Osteoblast (primary cell): ENCODE measurements at places on chromosomes 12 and 14. TPM values are rescaled to one million over a fixed set of nuclear protein-coding genes. Genes with fewer than 3 reads are reported as not detected.

STK38L gene
- 64.8 and 68.8 TPM in 2 replicates for total RNA-seq

OR6C65 gene
- not detected in 2 replicates for total RNA-seq

DNA sequence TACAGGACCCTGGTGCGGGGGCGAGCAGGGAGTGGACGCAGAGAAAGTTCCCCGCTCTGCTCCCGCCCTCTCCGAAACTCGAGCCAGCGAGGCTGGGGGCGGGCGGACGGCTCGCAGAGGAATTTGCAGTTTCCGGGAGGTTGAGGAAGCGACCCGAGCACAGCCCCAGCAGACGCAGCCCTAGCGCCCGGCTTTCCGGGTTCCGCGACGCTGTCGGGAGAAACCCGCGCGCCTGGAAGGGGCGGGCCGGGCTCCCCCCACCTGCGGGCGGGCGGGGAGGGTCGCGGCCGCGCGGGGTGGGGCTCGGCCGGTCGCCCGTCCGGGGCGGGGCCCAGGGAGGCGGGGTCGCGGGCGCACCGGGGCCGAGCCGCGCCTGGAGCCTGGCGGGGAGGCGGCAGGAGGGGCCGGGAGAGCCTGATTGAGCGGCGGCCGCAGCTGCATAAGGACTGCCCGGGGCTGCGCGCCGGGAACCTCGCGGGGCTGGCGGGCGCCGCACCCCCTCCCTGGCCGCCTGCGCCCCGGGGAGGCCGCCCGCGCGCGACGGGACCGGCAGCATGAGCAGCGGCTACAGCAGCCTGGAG lies at the start of gene RASSF3:
TSS of gene RASSF3 (plus strand) at position 417 of the 581 bp plus-strand sequence. CDS start at position 555, 138 bp downstream.
- DNase-seq: peak; percentile 92

C12orf54 gene
- not detected in 2 replicates for total RNA-seq

GTF2A1 gene
- 35.8 and 37.4 TPM in 2 replicates for total RNA-seq

TAS2R14 gene
- 5.9 and 7.2 TPM in 2 replicates for total RNA-seq

DNA sequence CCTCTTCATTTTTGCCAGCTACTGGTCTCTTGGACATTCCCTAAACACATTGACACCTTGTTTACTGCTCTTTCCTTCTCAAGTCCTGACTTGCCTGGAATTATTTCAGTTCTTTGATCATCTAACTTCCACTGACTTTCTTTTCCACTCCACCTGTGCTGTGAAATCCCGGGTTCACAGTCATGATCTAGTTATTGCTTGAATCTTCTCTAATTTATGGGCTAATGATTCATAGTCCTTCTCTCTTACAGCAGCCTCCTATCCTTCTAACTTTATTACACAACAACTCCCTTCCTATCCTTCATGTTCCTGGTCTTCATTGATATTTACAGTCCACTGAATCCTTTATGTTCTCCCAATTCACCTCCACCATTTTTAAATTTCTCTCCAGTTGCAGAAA lies 260.1 kb downstream of the C12orf75 start:
- no peak for DNase-seq

- no peak for DNase-seq
These were observed 113.1 kb downstream of the TTC6 start for GRCh38 chr14:37708481-37708880.

DNA sequence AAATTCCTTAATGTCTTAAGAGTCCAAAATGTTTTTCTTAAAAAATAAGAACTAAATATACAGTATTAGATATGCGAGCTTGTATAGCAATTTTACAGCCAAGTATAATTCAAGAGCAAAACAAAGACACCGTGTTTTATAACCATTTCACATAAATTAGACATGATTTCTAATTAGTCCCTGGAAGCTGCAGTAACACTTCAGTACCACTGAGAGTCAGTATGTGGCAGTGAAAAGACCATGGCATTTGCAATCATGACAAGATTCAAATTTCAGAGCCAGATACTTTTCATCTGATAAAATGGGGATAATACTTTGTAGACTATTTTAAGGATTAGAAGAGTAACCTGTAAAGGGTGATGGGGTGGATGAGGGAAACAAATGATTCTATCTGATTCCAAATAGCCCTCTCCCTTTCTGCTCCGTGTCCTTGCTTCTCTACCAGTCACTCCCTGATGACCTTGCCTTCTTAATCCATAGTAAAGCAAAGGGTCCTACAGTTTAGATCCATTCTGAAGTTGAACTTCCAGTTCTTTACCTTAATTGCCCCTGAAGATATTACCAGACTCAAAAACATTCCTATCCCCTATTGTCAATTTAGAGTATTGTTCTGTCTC lies 145.4 kb upstream of the ABCD2 start:
- no peak for DNase-seq

DNA sequence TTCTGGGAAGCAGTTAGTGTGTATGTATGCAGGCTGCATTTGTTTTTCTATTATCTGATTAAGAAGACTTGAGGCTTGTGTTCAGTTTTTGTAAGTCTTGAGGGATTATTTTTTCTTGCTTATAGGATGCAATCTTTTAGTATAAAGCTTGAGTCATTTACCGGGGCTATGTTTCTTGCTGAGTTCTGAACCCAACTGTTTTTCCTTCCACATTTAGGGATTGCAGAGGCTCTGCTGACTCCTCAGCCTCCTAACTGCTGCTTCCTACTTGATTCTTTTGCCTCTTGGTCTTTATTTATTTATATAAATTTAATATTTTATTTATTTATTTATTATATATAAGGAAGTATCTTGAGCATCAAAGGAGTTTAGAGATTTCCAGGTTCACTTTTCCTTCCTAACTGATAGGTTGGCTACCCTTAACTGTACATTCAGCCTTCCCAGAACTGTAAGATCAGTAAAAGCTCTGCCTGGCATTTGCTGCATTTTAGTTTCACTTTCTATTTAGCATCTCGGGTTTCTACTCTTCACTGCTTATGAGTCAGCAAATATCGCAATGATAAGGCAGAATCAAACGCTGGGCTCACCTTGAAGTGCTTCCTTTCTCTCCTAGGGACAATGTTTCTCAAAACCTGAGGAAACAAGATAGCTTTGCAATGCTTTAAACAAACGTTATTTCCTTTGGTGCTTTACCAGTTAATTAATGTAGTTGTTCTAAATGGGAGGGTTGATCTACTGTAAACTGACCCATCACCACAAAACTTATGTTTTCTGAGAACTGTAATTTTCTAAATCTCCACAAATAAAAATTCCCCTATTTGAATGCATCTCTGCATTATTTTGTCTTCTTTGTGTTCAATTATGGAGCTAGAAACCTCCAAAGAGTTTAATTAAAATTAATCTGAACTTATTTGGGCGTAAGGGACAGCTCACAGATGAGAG lies 1183.7 kb upstream of the TMEM132C start:
- DNase-seq: peak; percentile 37

GRCh38 chr12:95551913-95552516 lies 739 bp upstream of the USP44 start:
- peak; percentile 43 for DNase-seq

GRCh38 chr12:45121224-45121623 lies 70.3 kb upstream of the DBX2 start:
- DNase-seq: no peak

GRCh38 chr12:22881878-22882385 lies 257.0 kb downstream of the ETNK1 start:
- no peak for DNase-seq

DNA sequence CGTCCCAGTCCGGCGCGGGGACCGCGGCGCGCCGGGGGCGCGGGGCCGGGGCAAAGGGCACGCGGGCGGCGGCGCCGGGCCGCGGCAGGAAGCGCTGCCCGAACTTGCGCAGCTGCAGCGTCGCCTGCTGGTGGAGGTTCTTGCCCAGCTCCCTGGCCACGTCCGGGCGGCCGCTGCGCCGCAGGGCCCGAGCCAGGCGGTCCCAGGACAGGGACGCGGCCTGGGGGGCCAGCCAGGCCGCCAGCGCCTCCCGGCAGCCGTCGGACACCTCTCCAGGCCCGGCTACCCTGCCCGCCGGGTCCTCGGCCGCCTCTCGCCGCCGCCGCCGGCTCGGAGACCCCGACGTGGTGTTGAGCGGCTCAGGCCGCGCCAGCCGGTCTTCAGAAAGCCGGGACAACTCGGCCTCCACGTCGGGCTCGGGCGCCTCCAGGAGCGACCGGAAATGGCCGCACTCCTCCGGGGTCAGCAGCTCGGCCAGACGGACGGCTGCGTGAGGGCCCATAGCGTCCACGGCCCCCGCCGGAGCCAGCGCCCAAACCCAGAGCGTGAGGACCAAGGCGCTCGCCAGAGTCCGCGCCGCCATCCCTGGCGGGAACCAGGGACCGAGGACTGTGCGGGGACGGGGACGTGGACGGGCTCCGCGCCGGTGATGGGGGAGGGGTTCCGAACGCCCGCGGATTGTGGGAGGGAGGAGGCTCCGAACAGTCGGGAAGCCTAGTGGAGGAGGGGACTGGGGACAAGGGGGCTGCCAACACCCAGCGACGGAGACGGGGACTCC lies 34.0 kb downstream of the FIGNL2 start:
- peak; percentile 99 for DNase-seq

GRCh38 chr12:78340406-78340805 lies 509.7 kb downstream of the NAV3 start:
- no peak for DNase-seq

NRIP2 gene
- total RNA-seq: 0.59 TPM in 1 of 2 replicates, not detected in the other

HOXC4 gene
- 3.3 and 4.1 TPM in 2 replicates for total RNA-seq

DNA sequence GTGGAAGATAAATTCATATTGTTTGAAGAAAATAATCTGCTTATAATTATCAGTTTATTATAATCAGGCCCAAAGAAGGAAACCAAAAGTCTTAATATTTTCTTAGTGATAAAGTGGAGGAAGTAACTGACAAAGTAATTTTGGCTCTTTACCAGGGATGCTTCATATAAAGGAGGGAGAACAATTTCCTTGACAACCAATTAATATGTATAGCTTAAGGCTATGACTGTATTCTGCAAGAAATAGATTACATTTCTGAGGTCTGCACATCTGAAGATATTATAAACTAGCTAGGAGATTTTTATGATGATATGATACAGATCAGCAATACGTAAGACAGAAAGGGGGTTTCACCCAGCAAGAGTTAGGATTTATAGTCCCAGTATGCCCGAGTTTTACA lies 90.8 kb downstream of the BICD1 start:
- DNase-seq: no peak

GRCh38 chr14:72801836-72802587 lies 91.9 kb downstream of the DPF3 start:
- peak; percentile 29 for DNase-seq

CHURC1 gene
- 79.6 and 100 TPM in 2 replicates for total RNA-seq

- DNase-seq: no peak
These were observed 687.6 kb downstream of the FLRT2 start for GRCh38 chr14:86217523-86217922.

DNA sequence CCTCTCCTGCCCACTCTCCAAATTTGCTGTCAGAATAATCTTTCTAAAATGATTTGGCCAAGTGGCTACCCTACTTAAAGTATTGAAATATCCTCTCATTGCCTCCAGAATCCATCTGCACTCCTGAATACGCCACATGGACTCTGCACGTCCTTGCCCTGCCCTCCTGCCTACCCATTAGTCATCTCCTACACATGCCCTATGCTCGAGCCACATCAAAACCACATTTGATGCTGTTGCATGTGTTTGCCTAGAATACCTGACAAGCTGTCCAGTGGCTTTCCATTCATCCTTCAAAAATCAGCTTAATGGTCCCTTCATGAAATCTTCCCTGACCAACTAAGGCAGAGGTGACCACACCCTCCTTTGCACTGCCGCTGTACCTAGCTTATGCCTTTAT lies 17.0 kb downstream of the VCPKMT start:
- no peak for DNase-seq

CHST11 gene
- total RNA-seq: 23.0 and 24.6 TPM in 2 replicates

DNA sequence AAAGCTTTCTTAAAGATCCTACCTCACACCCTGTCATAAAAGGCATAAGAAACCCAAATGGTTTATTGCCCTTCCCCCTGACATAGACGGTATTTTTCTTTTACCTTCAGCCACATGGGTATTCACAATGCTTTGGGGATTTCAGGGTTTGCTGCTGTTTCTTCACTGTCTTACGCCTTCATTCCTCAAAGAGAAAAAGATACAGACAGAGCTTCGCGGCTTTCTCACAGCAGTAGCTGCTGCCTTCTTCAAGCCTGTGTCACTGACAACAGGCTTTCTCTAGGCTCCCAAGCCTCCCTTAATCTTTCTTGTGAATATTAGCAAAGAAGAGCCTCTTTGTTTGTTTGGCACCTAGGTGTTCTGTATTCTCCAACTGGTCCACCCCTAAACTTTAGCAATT lies 197.4 kb upstream of the ARID2 start:
- no peak for DNase-seq

DNA sequence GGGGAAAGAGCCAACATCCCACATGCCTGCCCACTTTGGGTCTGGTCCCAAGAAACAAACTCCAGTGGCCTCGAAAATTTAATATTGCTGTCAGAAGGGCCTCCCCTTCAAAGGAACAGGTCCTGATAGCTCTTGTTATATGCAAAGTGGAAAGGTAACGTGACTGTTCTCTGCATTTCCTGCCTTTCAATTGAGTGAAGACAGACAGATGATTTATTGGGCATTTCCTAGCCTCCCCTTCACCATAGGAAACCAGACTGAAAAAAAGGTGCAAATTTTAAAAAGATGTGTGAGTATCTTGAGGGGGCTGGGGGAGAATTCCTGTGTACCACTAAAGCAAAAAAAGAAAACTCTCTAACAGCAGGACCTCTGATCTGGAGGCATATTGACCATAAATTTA lies 235.2 kb downstream of the ZFP36L1 start:
- DNase-seq: no peak

ADAM20 gene
- 1.5 and 1.8 TPM in 2 replicates for total RNA-seq

- no peak for DNase-seq
These were observed 169.5 kb upstream of the NTF3 start for GRCh38 chr12:5262450-5262849.

DNA sequence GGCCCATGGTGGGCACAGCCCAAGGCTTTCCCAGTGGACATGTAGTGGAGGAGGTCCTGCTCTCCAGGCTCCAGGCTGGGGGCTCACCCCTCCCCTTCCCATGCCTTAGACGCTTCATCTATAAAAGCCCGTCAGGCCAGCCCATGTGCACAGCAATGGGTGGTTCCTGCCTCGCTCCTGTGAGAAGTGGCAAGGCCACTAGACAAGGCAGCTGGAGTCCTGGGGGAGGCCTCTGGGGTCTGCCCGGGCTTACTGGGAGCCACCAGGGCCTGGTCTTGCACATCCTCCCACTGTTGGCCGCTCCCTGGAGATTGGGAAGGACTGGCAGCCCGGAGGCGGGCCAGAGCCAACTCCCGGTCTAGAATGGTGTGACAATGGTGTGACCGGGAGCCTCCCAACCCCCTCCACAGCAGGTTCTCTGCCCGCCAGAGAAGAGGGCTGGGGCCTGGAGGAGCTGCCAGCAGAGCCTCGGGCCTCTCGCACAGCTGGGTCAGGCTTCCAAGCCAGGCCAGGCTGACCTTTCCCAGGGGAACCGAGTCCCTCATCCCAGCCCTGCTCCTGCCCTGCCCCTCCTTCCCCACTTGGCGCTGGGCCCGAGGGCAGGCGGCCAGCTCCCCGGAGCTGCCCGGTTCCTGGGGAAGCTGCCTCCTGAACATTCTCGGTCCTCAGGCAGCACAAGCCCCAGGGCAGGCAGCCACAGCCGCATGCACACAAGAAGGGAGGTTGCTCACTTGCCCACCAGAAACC lies 97.9 kb downstream of the RFLNA start:
- DNase-seq: peak; percentile 99

MMP19 gene
- total RNA-seq: 13.0 and 14.7 TPM in 2 replicates

CLEC1A gene
- under 0.01 TPM in 1 of 2 replicates, not detected in the other for total RNA-seq

DNA sequence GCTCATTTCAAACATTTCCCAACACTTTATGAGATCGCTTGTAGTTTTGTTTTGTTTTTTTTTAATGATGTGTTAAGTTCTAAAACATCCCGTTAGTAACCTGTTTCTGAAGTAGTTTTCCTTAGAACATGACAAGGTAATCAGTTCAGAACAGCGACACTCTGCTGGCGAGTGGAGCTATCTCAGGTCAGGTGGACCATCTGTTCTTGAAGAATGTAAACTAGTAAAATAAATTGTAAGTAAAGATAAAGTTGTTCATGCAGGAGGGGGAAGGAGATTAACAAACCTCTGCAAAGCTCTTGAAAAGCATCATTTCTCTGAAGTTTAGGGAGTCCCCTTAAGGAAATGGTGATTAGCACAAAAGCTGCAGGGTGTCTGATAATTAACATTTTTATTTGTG lies 71.9 kb upstream of the DACT1 start:
- no peak for DNase-seq
